GM18507 (cell line): ENCODE measurements at places on chromosomes 6 and 20.

DNA sequence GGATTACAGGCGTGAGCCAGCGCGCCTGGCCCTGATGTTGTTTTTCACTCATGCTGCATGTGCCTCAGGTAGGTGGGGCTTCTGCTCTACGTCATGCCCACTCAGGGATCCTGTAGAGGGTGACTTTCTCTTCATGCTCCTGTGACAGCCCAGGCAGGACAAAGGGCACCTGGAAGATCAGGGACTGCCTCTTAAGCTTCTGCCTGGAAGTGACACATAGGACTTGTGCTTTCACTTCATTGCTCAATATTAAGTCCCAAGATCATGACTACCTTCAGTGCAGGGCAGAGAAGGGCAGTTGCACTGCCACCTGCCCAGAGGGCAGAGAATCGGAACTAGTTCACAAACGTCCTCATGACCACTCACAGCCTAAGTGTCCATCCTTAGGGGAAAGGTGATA is 249.5 kb upstream of the SULF2 start:
- DNase-seq: no peak

DNA sequence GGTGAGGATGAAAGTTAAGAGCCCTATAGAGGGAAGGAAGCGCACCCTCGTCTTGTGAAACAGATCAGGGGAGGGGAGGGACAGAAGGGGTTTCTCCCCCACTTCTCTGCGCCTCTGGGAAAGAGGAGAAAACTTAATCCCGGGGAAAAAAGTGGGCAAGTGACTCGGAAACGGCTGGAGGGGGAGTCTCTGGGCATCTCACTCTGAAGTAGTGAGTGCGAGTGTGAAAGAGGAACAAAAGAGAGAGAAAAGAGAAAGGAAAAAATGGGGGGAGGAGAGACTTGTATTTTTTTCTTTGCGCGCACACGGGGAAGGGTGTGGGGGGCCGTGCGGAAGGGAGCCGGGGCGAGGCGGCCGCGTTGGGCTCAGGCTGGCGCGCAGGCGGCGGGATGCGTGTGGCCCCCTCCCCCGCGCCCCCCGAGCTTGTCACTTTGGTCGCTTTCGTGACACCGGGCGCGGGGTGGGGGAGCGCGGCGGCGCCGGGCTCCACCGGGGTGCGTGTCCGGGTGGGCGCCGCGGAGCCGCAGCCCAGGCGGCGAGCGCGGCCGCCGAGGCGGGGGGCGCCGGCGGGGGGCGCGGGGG is 454 bp downstream of the L3MBTL3 start:
- DNase-seq: no peak

GRCh38 chr6:26539071-26539615 is 977 bp downstream of the HMGN4 start:
- DNase-seq: no peak

DNA sequence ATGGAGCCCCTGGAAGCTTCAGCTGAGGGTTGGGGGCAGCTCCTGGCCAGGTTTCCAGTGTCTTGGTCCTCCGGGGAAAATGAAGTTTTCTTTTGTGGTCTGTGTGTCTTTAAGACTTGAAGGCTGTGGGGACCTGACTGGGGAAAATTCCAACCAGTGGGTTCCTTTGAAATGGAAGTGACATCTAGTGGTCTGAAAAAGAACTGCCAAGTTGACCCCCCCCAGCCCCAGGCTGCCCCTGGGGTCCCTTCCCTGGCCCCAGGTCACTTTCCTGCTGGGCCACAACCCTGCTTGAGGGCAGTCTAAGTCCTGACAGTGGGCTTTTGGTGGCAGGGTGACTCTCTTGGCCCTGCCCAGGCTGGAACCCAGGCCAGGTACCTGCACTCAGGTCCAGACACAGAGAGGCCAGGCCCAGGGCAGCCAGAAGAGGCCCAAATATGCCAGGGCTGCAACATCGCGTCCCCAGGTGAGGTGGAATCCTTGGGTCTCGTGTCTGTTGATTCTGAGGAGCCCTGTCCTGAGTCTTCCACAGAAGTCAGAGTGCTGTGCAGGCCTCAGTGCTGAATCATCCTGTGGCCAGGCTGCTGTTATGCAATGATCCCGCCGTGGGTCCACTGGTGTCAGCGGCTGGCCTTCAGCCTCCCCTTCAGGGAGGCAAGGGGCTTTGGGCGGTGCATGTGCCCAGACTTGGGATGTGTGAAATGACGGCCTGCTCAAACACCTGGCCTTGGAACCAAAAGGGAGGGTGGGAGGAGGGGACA is 68.4 kb downstream of the VEGFA start:
- DNase-seq: no peak

DNA sequence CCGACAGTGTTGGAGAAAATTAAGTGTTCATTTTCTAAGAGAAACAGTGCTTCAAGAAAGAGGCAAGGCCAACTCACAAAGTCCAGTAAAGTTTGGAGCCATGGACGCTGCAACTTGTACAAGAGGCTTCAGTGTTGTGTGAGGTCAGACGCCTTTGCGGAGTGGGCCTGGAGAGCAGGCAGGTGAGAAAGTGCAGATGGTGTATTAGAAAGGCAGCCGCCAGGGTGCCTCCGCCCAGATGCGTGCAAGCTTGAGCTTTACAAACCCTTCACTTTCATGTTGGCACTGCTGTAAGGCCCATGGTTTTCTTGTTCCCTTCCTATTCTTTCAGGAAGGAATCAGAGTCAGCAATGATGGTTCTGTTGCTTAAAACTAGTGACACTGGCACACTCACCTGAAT is 25.4 kb upstream of the EXOC2 start:
- DNase-seq: no peak

- no peak for DNase-seq
Observed at GRCh38 chr20:34085544-34086040, 26.5 kb downstream of the EIF2S2 start.

GRCh38 chr6:26375270-26375669 is 7.6 kb upstream of the BTN2A2 start:
- no peak for DNase-seq

DNA sequence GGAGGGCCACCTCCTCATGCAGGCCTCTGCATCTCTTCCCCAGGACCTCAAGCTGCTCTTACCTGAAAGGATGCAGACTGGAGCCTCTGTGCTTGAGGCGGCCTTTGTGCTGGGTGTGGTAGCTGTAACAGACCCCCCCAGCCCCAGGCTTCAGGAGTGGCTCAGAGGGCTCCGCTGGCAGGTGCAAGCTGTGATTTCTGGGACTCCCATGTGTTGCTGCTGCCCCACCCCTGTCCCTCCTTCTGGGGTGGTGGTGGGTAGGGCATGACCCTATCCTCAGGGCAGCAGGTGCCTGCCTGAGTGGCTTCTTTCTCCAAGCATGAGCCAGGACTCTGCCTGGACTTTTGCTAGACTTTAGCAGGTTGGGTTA is 121.2 kb downstream of the SULF2 start:
- DNase-seq: no peak

GRCh38 chr6:168964138-168964835 is 289.4 kb downstream of the THBS2 start:
- no peak for DNase-seq

- no peak for DNase-seq
Observed at GRCh38 chr20:42572320-42573016, 617.2 kb downstream of the PTPRT start.

GRCh38 chr6:90288404-90288803 is 8.2 kb downstream of the BACH2 start:
- no peak for DNase-seq

GRCh38 chr20:51759769-51760510 is 8.2 kb downstream of the ATP9A start:
- no peak for DNase-seq

DNA sequence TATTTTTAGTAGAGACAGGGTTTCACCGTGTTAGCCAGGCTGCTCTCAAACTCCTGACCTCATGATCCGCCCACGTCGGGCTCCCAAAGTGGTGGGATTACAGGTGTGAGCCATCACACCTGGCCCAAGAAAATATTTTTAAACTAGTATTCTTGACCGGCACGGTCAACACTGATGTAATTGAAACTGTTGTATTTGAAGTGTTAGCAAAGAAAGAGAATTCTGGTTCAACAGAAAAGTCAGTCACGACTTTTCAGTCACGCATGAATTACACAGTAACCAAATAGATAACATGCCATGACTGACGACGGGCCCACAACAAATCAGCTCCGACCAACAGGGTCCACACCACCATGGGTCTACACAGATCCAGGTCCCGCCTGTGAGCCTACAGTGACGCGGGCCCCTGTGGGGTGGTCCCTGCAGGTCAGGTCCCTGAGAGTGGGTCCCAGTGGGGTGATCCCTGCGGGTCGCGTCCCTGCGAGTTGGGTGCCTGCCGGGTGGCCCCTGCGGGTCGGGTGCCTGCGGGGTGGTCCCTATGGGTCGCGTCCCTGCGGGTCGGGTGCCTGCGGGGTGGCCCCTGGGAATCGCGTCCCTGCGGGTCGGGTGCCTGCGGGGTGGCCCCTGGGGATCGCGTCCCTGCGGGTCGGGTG is 1.0 kb downstream of the GMEB2 start:
- DNase-seq: no peak

GRCh38 chr6:30767158-30767943 is 23.0 kb upstream of the IER3 start:
- no peak for DNase-seq

GRCh38 chr20:45268531-45268930 is 14.2 kb upstream of the SLPI start:
- DNase-seq: no peak

- peak; percentile 30 for DNase-seq
Observed at GRCh38 chr6:137705160-137706082, 161.6 kb upstream of the TNFAIP3 start.

DNA sequence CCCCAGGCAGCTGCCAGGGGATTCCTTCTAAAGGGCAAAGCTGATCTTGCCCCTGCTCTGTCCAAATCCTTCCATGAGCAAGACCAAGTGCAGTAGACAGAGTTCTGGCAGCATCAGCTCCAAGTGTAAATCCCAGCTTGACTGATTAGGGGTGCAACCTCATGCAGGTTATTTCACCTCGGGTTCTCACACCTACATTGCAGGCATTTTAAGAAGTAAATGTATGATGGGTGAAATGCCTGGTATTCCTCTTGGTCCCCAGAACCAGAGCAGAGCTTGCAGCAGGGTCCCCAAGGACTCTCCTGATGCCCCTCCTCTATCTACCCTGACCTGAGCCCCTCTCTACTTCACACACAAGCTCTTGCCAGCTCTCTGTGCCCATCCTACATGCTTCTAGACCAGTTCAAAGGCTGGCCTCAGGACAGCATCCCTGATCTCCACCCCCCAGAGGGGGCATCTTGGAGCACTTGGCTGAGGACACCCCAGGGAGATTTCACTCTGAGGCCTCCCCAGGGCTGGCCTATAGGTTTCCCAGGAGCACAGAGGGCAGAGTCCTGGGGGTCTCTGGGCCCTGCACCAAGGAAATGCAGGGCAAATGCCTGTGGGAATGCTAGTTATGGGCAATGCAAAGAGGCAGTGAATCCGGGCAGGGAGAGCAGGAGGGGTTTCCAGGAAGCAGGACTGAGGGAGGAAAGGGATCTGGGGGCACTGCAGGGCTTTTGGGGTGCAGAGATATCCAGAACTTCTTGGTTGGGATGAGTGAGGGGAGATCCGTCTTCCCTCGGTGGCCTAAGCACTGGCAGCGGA is 1.0 kb downstream of the LZTS3 start:
- DNase-seq: no peak

- DNase-seq: no peak
Observed at GRCh38 chr6:150069706-150070105, 785 bp upstream of the ULBP3 start.

DNA sequence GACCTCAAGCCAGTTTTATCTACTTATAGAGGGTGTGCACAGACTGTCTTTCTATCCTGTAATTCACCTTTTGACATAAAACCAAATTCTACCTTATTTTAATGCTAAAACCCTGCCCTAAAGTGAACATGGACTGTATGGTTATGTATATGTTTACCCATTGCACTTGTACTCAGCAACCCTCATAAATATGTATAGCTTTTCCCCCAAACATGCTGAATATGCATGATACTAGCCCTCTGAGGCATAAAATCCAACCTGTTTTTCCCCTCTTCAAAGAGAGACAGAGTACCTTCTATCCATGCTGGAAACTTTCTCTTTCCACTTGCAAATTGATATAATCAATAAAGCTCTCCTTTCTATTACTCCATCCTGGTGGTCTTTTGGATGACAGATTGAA is 267.9 kb upstream of the BMP2 start:
- no peak for DNase-seq

DNA sequence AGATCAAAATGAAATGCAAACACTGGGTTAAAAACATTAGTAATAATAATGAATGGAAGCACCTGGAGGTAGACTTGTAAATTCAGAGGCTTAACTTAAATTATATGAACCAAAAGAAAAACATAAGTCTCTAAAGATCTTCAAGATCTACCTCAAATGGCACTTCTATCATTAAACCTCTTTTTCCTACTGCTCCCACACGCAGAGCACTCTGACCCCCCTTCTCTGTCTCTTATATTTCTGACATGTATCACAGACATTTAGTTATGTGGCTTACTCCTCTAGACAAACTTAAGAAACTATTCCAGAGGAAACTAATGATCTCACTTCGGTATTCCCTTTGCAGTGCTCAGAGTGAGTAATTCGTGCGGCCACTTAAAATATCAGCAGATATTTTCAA is 1.1 kb downstream of the TBC1D32 start:
- DNase-seq: no peak

DNA sequence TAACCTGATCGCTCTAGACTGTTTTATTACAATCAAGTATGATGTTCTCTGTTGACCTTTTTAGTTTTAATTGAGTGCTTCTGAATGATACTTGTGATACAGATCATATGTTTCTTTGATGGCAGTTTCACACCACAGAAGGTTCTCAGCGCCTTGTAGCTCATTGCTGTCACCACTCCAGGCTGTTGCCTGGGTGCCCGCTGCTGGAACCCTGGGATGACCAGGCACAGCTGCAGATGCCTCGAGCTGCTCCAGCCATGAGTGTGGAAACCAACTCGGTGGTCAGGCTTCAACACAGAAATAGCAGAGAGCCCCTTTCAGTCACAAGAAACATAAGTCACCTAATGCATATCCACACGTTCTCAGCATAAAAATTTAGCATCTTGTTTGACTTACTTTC is 112.7 kb downstream of the RPP40 start:
- DNase-seq: no peak

GRCh38 chr6:156870924-156871539 is 93.9 kb downstream of the ARID1B start:
- no peak for DNase-seq

GRCh38 chr20:44209686-44210405 is 725 bp downstream of the OSER1 start:
- DNase-seq: no peak

DNA sequence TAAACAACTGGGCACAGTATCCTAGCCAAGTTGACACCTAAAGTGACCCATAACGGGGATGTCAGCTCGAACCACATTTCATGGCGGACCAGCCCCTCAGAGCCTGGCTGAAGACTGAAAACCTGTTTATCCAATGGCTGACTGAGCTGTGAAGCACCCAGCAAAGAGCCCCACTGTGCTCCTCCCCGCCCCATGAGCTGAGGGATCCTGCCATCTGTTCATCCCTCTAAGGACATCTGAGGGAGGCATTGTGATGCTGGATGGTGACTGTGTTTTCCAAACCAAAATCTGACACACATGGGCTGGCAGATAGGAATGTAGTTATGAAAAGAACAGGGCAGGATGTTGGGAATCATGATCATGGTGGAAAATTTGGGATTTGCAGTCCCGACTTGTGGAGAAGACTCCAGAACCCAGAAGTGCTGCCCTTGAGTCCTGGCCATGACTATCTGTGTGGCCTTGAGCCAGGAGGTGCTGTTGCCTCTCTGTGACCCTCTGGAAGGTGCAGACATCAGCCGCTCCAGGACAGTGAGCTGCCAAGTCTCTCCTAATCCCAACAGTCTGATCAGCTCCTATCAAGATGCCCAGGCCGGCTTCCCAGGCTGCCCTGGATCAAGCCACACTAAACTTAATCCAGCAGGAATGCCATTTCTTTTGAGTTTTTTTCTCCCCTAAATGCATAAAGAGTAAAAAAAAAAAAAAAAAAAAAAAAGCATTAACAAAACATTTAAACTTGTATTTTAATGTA is 5.7 kb downstream of the EDN3 start:
- DNase-seq: no peak
